Testis (tissue), 5 donors: ENCODE measurements at places on chromosomes 12 and 14. TPM values are rescaled to one million over a fixed set of nuclear protein-coding genes. Genes with fewer than 3 reads are reported as not detected.

SERPINA9 gene
- not detected for polyA plus RNA-seq

FGD4 gene
- polyA plus RNA-seq: 51.0 TPM

PLD4 gene
- polyA plus RNA-seq: 1.2 TPM

ITPK1 gene
- 92.5 TPM for polyA plus RNA-seq

MYF5 gene
- not detected for polyA plus RNA-seq

C1S gene
- 271 TPM for polyA plus RNA-seq

BAZ2A gene
- 134 TPM for polyA plus RNA-seq

CKAP4 gene
- 31.2 TPM for polyA plus RNA-seq

TEX22 gene
- 21.5 TPM for polyA plus RNA-seq

HIP1R gene
- 20.1 TPM for polyA plus RNA-seq

ADCY4 gene
- 10.0 TPM for polyA plus RNA-seq

PRIM1 gene
- 21.8 TPM for polyA plus RNA-seq

ACAD10 gene
- polyA plus RNA-seq: 35.2 TPM

CACNA2D4 gene
- polyA plus RNA-seq: 10.8 TPM

APOLD1 gene
- polyA plus RNA-seq: 8.2 TPM

FBLN5 gene
- 118 TPM for polyA plus RNA-seq

CCDC175 gene
- 1.3 TPM for polyA plus RNA-seq

HPD gene
- polyA plus RNA-seq: 11.6 TPM

SERPINA10 gene
- not detected for polyA plus RNA-seq

KRT86 gene
- 4.0 TPM for polyA plus RNA-seq

ARL6IP4 gene
- 210 TPM for polyA plus RNA-seq

STON2 gene
- polyA plus RNA-seq: 8.3 TPM

OTOGL gene
- polyA plus RNA-seq: 0.88 TPM

IKBIP gene
- 3.7 TPM for polyA plus RNA-seq

RBMS2 gene
- 15.8 TPM for polyA plus RNA-seq

RAB15 gene
- 4.0 TPM for polyA plus RNA-seq

OASL gene
- 2.8 TPM for polyA plus RNA-seq

KRT6A gene
- polyA plus RNA-seq: 1.5 TPM

AKAP5 gene
- 0.29 TPM for polyA plus RNA-seq

EIF2B1 gene
- 39.2 TPM for polyA plus RNA-seq

SDR9C7 gene
- polyA plus RNA-seq: 0.46 TPM

CLEC4C gene
- 1.9 TPM for polyA plus RNA-seq

CLEC2A gene
- polyA plus RNA-seq: not detected

NEUROD4 gene
- polyA plus RNA-seq: 0.09 TPM

NID2 gene
- polyA plus RNA-seq: 10.6 TPM

SLC6A12 gene
- polyA plus RNA-seq: 6.4 TPM

PGF gene
- polyA plus RNA-seq: 5.4 TPM

FAM186B gene
- polyA plus RNA-seq: 178 TPM

MYO1H gene
- polyA plus RNA-seq: 2.9 TPM

DENND5B gene
- 34.7 TPM for polyA plus RNA-seq

CLEC4D gene
- not detected for polyA plus RNA-seq

EIF2S3B gene
- 4.1 TPM for polyA plus RNA-seq

ZNF268 gene
- polyA plus RNA-seq: 6.9 TPM

IQSEC3 gene
- polyA plus RNA-seq: 4.5 TPM
